ENCODE measurements at places on chromosomes 2 and 18.
A peak's percentile ranks its signal among the peaks of the same experiment; 100 is the strongest.

DNA sequence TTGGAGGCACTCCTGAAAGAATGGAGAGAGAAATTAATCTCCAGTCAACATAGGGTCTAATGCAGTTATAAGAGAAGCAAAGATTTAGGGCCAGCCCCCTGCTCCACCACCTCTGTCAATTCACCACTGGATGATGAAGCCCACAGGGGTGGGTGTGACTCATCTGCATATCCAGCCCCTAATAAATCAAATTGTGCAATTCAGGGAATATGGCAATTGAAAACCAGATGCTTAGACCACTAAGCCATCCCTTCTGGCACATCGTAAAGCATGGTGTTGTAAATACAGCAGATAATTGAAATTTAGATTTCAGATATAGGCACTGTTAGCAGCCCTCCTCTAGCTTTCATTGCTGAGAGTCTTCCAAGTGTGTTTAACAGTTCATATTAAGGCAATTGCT, 541.4 kb downstream of the PARD3B start:
- no peak for DNase-seq

DNA sequence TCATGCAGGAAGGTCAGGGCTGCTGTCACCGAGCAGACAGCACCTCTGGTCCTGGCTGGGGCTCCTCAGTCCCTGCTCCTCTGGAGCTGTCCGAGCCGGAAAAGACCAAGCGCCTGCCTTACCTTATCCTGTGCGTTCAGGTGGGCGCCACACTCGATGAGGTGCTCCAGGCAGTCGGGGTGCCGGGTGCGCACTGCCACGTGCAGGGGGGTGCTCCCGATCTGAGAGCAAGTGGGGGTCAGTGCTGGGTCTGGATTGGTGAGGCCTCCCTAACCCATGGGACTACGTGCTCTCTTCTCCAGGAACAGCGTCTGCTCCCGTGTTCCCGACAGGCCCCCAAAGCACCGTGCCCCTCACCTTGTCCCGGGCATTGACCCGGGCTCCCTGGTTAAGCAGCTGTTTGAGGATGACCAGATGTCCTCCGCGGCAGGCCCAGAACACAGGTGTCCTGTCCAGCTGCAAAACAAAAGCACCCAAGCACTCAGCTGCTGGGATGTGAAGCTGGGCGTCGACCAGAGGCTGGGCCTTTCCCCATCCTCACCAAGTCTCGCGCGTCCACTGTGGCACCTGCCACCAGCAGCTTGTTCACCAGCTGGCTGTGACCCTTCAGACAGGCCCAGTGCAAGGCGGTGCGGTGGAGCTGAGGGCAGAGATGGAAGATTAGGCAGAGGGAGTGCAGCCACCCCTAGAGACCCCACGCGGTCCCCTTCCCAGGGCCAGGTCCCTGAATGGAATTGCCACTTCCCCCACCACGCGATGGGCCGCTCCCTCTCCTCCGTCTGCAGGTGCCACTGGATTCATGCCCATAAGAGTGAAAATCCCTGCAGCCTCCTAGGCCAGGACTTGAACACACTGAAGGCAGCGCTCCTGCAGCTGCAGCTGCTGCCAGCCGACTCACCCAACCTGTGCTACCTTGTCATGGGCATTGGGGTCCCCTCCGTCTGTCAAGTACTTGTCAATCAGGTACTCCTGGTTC, 3.7 kb downstream of the ANKRD23 start:
- DNase-seq = peak; percentile 72

- DNase-seq = peak; percentile 11
These were observed 337.5 kb downstream of the GULP1 start for GRCh38 chr2:188628989-188629752.

- DNase-seq = no peak
These were observed 1.8 kb downstream of the TGFBRAP1 start for GRCh38 chr2:105327690-105328089.

GRCh38 chr2:9556121-9556743, 602 bp upstream of the ADAM17 start:
- DNase-seq = peak; percentile 85

DNA sequence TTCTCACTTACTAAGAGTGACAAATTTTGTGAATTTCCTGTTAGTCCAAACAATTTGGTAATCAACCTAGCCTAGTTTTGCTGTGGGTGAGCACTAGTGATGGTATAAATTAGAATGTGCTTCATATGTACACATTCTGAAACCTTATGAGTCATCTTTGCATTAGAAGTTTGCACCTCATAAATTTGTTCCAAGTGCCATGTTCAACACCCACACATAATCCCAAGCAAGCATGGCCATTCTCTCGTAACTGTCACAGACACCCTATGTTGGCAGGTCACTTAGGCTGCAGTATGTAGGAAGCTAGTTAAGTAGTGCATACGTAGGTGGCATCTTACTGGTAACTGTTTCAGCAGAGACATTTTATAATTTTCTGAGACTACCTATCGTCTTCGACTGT, 46.9 kb downstream of the NAB1 start:
- no peak for DNase-seq

- DNase-seq = peak; percentile 9
These were observed 649.1 kb downstream of the NYAP2 start for GRCh38 chr2:226048611-226049010.

DNA sequence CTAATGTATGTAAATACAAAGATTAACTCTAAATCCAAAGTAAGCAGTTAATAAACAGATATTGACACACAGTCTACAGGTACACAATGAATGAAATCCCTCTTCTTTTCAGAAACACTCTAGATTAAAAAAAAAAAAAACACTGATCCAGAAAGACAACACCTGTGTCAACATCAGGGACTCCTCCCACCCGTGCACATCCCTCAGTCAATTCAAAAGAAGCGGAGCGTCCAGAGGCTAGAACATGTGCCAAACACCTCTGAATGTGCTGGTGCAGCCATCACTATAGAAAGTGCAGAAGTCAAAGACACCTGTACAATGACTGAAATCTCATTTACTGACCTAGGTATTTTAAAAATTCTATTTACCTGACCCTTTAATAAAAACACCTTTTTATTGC, 622.6 kb upstream of the ID2 start:
- DNase-seq = peak; percentile 93

DNA sequence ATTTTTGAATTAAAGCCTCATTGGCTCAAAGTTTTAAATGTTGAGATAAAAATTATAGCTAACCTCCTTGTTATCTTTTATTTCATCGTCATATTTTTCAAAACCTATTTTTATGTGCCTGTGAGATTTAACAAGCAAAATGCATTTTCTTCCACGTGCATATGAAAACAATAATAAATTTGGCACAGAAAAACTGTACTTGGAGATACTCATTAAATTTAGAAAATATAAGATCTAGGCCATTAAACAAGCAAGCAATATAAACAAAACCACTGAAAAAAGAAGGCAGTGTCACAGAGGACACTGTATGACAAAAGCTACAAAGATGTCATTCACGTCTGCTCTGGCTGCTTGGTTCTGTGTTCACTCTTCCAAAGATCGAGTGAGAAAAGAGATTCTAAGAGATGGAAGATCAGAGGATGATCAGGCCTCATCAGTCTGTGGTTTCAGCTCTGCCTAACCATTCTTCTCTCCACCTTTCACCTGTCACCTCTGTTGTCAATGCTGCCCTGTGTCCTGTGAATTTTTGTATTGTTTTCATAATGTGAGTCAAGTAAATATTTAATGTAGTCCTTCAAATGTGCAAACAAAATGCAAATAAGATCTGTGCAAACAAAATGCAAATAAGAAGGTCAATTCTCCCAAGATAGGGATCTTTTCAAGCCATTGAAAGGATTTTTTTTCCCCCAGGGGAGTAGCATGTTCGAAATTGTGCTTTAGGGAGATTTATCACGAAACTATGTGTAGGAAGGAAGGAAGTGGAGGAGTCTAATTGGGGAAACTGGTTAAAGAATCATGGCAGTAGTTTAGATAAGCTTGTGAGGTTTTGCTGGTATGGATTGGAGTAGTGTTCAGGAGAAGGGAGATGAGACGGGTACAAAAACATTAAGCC, 138.7 kb upstream of the RBMS1 start:
- DNase-seq = peak; percentile 91

DNA sequence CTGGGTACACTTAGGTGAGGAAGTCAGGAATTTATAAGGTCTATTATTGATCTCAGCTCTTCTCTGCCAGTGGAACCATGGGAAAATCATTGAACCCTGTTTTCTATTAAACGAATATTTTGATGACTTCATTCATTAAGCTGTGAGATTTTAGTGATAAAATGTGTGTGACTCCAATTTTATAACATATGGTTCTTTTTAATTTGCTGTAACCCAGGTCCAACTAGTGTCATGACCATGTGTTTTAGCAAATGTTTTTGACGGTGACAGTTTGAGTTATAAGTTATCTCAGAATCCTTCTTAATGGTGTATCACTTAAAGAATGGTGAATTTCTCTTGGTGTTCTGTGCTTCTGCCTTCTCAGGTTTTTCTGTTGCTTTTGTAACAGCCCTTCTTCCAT, 213.1 kb downstream of the MCFD2 start:
- DNase-seq = no peak

GRCh38 chr18:9561759-9562158, 52.6 kb downstream of the PPP4R1 start:
- DNase-seq = no peak

- peak; percentile 9 for DNase-seq
These were observed 13.9 kb upstream of the HTR2B start for GRCh38 chr2:231138699-231139098.

- DNase-seq = peak; percentile 7
These were observed 83.5 kb downstream of the EIPR1 start for GRCh38 chr2:3294069-3294468.

GRCh38 chr2:17813010-17813741, 3.1 kb upstream of the MSGN1 start:
- no peak for DNase-seq

DNA sequence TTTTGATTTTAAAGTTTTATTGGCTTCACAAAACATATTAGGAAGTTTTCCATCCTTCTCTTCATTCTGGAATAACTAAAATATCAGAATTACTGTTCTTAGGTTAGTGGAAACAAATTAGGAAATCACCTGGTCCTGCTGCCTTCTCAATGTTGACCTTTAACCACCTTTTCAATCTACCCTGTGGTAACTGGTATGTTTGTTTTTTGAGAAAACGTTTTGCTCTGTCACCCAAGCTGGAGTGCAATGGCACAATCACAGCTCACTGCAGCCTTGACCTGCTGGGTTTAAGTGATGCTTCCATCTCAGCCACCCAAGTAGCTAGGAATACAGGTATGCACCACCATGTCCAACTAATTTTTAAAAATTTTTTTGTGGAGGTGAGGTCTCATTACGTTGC, 28.4 kb downstream of the ACYP2 start:
- peak; percentile 8 for DNase-seq

DNA sequence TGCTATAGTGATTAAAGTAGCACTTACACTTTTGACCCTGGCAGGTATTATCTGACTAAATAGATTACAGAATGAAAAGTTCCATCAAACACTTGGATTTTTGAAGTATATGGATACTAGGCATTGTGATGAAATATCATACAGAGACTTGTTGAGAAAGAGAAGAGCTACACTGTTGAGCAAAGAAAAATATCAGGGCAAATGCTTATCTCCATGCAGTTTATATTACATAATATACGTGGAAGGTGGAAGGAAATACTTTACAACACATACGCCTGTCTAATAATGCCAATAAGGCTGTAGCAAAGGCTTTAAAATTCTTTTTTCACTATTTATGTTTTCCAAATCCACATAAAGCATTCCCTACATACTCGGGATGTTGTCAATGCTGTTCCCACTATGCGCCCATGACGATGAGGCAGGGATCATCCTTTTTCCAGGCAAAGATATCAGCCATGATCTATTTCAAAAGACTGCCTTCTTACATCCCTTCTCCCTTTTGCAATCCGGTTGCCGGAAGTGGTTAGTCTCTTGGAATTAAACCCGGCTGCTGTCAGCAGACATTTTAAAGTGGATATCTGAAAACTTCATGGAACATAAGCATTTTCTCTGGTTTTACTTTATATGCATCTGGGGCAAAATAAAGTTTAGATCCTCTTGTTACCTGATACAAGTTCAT, 92.6 kb upstream of the ITGA4 start:
- no peak for DNase-seq

- peak; percentile 36 for DNase-seq
These were observed 1.5 kb downstream of the CAB39 start for GRCh38 chr2:230714136-230714480.

DNA sequence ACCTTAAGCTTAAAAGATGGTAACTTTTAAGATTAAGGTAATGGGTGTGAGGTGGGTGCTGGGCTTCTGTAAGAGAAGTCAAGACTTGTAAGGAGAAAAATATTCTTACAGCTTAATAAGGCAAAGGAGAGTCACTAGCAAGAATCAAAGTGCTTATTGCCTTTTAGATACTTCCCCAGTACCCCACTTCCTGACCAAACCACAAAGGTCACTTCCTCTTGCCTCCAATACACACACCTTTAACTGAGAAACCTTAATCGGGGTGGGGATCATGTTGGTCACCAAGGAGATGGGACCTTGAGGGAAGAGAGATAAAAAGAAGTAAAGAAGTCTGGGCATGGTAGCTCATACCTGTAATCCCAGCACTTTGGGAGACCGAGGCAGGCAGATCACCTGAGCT, 10.6 kb upstream of the ATG16L1 start:
- no peak for DNase-seq

DNA sequence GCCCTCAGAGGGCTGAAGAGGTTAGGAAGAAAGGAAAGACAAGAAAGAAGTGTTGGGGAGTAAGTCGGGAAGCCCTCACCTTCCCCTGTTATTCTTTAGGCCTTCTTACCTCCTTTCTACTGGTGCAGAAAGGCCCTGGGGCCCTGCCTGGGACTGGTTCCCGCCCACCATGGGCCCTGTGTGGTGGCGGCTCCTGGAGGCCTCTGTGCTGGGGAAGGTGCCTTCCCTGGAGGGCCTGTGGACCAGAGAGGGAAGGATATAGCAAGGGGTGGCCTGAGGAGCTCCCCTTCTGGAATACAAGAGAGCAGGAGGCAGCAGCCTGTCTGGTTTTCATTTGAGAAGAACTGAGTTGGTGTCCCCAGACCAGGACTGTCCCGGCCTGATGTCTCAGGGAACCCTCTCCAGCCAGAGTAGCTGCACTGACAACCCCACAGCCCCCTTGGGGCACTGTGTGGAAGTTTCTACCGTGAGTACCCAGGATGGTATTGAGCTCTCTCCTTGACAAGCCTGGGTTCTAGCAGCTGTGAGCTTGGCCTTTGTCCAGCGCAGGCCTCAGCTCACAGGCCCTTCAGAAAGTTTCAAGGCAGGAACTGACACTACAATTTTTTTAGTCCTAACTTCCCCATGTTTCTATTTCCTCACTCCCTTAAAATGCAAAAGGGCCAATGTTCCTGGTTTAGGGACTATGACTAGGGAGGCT, 47.1 kb downstream of the EFR3B start:
- DNase-seq = no peak

DNA sequence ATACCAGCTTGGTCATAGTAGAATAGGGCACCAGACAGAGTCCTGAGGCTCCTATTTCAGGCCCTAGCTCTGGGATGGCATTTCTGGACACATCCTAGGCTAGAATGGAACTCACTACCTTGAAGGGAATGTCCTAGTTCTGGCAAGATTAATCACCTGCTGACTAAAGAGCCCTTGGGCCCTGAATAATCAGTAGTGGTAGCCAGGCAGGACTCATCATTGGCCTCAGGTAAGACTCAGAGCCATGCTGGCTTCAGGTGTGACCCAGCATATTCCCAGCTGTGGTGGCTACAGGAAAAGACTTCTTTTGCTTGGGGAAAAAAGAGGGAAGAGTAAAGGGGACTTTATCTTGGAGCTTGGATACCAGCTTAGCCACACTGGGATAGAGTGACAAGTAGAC, 131.0 kb upstream of the SRD5A2 start:
- DNase-seq = no peak

- DNase-seq = no peak
These were observed 8.8 kb downstream of the VIL1 start for GRCh38 chr2:218427741-218428140.

GRCh38 chr2:60047944-60048525, 505.4 kb downstream of the BCL11A start:
- no peak for DNase-seq

Measured in DMS53 (cell line).